ENCODE measurements at places on chromosomes 13 and 19.

GRCh38 chr19:55353803-55354697 is 469 bp downstream of the COX6B2 start:
- DNase-seq, result peak; percentile 87

DNA sequence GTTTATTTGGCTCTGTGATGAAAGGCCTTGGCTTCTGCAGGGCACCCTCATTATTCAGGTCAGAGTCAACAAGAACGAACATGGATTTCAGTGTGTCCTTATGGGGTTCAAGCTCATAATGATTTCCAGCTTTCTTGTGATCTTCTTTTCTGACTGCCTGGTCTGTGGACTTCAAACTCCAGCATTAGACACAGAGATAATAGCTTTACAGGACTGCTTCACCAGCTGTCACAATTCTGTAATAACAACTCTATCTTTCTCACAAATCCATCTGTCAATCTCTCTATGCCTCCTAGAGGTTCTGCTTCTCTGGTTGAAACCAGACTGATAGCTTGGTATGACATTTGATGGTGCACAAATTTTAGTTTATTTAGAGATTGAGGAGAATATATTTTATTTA is 13.1 kb upstream of the SLITRK6 start:
- no peak for DNase-seq

GRCh38 chr19:15315101-15315500 is 17.2 kb downstream of the BRD4 start:
- no peak for DNase-seq

- no peak for DNase-seq
These were observed 6.8 kb upstream of the MRPS31 start for GRCh38 chr13:40777809-40778175.

DNA sequence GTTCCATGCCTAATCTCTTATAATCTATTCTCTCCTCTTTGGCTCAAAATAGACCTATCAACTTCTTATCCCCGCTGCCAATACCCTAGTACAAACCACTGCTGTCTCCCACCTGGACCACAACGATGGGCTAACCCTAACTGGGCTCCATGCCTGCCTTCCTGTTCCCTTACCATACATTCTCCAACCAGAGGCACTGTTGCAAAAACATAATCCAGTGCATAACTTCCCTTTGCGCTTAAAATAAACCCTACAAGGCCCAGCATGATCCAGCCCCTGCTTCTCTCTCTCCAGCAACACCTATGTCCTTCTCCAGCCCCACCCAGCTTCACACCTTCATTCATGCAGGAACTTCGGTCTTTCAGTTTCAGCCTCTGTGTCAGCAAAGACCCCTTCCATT is 27.4 kb upstream of the CEBPA start:
- DNase-seq, result no peak

- no peak for DNase-seq
These were observed 114.9 kb upstream of the TMTC4 start for GRCh38 chr13:100789481-100789880.

- DNase-seq, result peak; percentile 61
These were observed 111.8 kb downstream of the SACS start for GRCh38 chr13:23321535-23322241.

- no peak for DNase-seq
These were observed 1299.2 kb upstream of the SPRY2 start for GRCh38 chr13:81639984-81640582.

- DNase-seq, result no peak
These were observed 196.5 kb downstream of the TEX29 start for GRCh38 chr13:111516712-111517640.

DNA sequence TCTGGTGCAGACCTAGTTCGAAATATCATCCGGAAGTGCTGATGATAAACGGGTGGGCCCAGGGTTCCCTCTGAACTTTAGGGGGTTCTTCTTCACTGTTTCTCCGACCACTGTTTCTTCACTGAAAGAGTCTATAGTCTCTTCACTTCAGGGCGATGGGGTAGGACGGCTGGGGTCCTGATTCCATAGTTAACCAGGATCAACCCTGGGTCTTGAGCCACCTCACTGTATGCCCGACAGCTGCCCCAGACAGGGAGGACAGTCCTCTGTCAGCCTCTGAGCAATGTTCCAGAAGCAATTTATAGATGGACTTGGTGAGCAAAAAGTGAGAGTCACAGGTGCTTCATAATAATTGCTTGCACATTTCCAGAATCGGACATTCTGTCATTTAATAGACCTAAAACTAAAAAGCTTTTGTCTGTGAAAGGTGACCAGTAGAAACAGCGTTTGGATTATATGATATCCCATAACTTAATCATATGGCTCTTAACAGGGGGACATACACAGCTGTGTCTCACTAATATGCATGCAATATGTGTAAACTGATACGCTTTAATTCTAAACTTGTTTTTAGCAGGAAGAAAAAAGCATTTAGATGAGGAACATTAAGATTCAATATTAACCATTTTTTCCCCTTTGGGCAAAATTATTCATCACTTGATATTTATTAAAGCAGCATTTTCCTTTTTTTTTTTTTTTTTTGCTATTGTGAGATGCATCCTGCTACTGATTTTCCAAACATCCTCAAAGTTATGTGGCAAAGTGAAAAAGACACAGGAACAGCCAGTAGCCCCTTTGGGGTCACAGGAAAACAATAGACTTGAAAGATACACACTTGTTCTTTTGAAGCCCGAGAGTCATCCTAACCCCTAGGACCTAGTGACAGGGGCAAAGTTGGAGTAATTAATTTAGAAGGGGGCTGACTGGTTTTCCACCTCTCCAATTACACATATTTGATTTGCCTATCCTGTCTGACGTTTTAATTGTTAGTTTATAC is 277.0 kb downstream of the ZNF536 start:
- DNase-seq, result no peak

- DNase-seq, result peak; percentile 31
These were observed 1.1 kb upstream of the FARP1 start for GRCh38 chr13:98141509-98142379.

All from GM13976 (cell line).